Ureter (tissue), 1 donor: ENCODE measurements at places on chromosomes 7 and 10. TPM values are rescaled to one million over a fixed set of nuclear protein-coding genes. Genes with fewer than 3 reads are reported as not detected.

Gene PLPP4
- total RNA-seq: not detected

Gene NUTM2E
- 0.16 TPM for total RNA-seq

Gene PLXNA4
- 7.6 TPM for total RNA-seq

Gene ORC5
- 26.4 TPM for total RNA-seq

Gene ARMC3
- not detected for total RNA-seq

Gene ZNF488
- 1.8 TPM for total RNA-seq

Gene CLCN1
- total RNA-seq: 0.31 TPM

Gene SPDYE2B
- total RNA-seq: not detected

Gene ERVW-1
- not detected for total RNA-seq

Gene CPA2
- not detected for total RNA-seq

Gene KCNH2
- total RNA-seq: 17.7 TPM

Gene FGFR2
- total RNA-seq: 36.2 TPM

Gene PPP1R17
- total RNA-seq: not detected

Gene MICALL2
- total RNA-seq: 54.7 TPM

Gene FEZF1
- not detected for total RNA-seq

Gene MBLAC1
- 1.5 TPM for total RNA-seq

Gene PNLIPRP1
- total RNA-seq: not detected

Gene ARHGEF5
- 27.3 TPM for total RNA-seq

Gene PNLIPRP3
- not detected for total RNA-seq

Gene TAS2R41
- total RNA-seq: not detected

Gene RNF32
- total RNA-seq: 1.4 TPM

Gene GIMAP1
- total RNA-seq: 3.5 TPM

Gene PIK3AP1
- 3.3 TPM for total RNA-seq
